ENCODE measurements at places on chromosomes 1 and 21.

- no peak for DNase-seq
These were observed 10.5 kb downstream of the BRINP2 start for GRCh38 chr1:177181280-177181630.

- DNase-seq, result no peak
These were observed 29.1 kb upstream of the SLC16A1 start for GRCh38 chr1:112985123-112985522.

DNA sequence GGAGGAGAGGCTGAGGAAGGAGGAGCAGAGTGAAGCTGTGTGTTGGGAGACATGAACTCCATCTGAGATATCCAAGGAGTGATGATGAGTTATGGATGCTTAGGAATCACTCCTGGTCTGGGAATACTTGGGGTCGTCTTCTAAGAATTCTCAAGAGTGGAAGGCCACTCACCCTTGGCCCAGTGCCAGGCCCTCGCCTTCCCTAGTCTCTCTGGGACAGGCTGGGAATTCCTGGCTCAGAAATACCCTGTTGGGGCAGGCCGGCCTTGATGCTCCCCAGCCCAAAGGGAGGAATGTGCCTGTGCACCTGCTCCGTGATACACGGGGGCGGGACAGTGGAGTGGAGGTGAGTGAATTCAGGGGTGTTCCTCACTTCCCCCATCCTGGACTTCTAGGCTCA is 12.6 kb upstream of the LMNA start:
- DNase-seq, result no peak

- no peak for DNase-seq
These were observed 371.8 kb downstream of the HHAT start for GRCh38 chr1:210700511-210700910.

DNA sequence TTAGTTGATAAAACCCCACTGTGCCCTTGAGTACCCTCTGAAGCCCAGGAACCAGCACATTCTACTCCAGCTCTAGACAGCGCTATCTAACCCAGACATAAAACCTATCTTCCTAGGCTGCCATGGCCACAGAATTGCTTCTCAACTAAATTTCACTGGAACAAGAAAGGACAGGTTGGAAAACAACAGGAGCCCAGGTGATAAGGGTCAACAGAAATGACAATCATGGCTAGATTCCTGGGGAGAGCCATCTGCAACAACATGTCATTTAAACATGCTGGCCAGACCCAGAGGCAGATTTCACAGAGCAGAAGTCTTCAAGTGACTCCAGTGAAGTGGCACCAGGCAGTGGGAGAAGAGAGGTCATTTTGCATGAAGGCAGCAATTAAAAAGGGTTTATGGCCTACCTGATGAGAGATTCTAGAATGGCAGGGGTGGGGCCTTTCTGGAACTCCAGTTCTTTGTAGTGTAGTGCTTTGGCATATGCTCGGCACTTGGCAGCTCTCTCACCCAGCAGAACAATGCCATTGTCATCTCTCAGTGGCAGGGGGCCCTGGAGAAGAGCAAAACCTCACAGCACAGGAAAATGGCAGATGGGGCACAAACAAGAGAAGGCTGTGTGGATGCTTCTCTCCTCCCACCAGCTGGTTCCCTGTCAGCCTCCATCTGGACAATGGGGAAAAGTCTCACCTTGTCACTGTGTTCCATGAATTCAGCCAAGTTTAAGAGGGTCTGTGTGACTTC is 9.9 kb downstream of the ANGPTL7 start:
- no peak for DNase-seq

GRCh38 chr1:27527890-27528817 is 38.2 kb upstream of the WASF2 start:
- peak; percentile 81 for DNase-seq

DNA sequence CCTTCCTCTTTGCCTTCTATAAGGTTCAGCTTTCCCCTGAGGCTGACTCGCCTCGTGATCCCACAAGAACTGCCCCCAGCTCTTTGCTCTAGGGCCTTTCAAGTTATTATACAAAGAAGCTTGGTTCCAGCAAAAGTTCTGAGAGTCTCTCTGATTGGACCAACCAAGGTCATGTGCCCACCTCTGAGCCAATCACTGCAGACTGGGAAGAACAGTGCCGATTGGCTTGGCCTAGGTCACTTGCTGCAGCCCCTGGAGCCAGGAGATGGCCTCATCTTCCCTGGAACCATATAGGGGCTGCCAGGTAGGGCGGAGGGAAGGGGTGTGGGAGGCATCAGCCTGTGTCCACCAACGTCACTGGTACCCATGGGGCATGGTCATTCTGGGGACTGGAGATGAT is 22.8 kb downstream of the TAS1R2 start:
- no peak for DNase-seq

DNA sequence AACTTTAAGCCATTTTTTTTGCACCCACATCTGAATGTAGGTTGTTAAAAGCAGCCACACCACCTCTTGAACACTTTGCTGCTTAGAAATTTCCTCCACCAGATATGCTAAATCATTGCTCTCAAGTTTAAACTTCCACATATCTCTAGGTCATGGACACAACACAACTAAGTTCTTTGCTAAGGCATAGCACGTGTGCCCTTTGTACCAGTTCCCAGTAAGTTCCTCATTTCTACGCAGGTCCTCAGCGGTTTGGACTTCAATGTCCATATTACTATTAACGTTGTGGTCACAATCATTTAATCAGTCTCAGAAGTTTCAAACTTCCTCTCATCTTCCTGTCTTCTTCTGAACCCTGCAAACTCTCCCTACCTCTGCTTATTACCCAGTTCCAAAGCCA is 661.6 kb upstream of the PKN2 start:
- no peak for DNase-seq

- no peak for DNase-seq
These were observed 2.0 kb upstream of the ENAH start for GRCh38 chr1:225654688-225655508.

- DNase-seq, result no peak
These were observed 86.1 kb downstream of the SLC16A1 start for GRCh38 chr1:112869895-112870294.

- peak; percentile 25 for DNase-seq
These were observed 86.4 kb upstream of the RUNX1 start for GRCh38 chr21:35135481-35135880.

- no peak for DNase-seq
These were observed 62.4 kb upstream of the FAM3B start for GRCh38 chr21:41254090-41254700.

DNA sequence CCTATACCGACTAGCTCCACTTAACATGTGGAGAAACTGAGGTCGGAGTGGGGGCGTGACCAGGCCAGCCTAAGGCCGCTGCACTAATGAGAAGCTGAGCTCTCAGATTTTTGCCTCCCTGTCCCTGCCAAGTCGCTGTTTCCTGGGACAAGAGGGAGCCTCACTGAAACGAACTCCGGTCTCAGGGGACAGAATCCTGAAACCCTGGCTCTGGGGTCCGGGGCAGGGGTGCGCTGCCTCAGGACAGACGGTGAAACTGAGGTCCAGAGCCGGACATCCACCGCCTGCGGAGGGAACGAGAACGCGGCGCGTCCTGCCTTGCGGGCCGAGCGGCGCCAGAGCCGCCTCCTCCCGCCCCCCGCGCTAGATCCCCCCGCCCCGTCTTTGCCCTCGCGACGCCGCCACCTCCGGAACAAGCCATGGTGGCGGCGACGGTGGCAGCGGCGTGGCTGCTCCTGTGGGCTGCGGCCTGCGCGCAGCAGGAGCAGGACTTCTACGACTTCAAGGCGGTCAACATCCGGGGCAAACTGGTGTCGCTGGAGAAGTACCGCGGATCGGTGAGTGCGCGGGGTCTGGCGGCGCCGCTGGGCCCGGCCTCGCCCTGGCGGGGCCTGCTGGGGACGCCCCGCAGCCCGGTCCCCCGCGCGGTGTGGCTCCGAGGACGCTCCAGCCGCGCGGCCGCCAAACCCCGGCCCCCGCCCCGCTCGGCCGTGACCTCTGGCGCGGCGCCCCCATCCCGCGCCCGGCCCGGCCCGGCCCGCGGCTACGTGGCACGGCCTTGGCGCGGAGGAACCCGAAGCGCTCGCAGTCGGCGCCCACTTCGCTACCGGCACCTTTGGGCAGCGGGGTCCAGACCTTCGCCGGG is at the start of gene GPX7:
Gene GPX7 (plus strand): TSS at position 381 of the 865 bp plus-strand sequence. CDS start 39 bp downstream, at position 420.
- DNase-seq, result peak; percentile 74

DNA sequence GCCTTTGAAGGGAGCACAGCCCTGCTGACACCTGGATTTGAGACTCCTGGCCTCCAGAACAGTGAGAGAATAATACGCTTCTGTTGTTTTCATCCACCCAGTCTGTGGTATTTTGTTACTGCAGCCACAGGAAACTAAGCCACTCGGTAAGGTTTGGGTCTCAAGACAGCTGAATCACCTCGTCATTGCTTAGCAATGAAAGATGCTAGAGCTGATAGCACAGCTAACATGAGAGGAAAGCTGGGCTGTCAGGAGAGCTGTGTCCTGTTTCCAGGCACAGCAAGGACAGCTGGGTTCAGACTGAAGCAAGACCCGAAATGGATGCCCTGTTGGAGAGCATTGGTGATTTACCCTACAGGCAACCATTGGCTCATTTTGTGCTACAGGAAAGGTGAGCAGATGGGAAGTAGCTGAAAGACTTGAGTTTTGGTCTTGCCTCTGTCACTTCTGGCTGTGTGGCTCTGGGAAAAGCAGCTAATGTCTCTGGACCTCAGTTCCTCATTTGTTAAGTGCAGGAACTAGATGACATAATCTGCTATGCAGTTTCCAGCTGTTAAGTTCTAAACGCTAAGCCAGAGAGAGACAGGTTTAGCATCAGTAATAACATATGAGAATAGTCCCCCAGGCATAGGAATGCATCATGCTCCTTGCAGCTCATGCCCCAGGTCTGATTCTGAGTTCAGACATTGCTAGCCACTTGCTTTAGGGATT is 58.0 kb downstream of the CLIC6 start:
- no peak for DNase-seq

- no peak for DNase-seq
These were observed 48.3 kb upstream of the LBR start for GRCh38 chr1:225476100-225476511.

DNA sequence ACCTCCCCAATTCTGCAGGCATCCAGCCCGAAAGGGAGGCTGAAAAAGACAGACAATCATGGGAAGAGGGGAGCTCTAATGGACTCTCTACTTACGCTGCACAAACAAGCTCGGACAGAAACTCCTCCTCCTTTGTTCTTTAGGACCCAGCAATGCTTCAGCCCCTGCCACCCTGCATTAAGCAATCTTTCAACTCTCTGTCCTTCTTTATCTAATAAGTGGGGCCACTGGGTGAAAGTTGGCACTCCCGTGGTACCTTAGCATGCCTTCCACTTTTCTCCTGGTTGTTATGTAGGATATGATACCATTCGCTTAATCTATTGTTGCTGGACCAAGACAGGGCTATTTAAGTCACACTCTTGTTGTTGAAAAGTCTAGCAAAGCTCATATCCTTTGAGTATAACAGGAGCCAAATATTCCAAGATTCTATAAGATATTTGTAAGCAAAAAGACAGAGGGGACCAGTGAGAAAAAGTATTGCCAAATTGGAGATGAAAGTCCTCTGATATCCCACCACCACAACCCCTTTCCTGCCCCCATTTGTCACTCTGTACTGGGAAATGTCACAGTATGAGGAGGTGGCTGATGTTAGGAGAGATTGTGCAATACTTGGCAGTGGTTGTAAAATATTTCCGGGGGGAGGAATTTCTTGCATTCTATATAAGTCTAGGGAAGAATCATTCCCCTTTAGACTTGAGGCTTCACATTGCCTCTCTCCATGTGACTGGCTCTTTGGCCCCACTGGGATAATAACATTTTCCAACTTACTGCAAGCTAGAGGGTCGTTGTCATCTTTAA is 137.3 kb upstream of the GJB5 start:
- no peak for DNase-seq

DNA sequence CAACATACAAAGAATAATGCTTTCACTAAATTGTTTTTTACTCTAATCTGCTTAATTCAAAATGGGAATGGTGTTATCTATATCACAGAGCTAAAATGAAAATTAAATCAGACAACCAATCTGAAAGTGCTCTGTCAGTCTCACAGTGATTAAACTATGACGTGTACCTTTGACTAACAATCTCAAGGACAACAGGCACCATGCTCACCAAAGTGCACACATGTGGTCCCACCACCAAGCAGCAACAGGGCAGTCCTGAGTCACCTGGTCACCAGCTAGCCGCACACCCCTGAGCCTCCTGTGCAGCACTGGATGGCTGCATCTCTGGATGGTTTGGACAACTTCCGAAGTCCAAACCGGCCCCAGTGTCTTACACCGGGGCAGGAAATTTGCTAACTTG is 54.5 kb upstream of the NADK start:
- DNase-seq, result no peak

DNA sequence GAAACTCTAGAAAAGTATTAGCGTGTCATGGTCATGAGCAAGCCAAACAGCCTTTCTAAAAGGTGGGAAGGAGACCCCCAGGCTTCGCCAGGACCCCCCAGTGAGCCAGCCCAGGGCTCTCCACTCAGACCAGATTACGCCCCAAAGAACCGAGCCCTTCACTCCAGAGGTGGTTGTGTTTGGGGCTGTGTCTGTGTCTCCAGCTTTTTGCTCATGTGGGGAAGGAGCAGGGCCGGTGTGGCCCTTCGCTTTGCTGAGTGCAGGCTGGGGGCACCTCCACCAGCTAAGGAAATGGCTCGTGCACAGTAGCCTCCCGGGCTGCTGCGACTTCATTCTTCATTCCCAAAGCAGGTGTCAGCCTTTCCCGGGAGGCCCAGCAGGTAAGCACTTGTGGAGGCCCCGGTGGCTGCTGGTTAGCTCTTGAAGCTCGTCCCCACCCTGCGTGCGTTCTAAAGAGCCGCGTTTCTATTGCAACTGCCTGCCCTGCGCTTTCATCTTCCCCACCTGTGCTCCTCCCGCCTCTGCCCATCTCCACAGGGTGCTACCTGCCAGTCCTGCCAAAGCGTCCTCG is 531 bp downstream of the TSPEAR start:
- peak; percentile 37 for DNase-seq

DNA sequence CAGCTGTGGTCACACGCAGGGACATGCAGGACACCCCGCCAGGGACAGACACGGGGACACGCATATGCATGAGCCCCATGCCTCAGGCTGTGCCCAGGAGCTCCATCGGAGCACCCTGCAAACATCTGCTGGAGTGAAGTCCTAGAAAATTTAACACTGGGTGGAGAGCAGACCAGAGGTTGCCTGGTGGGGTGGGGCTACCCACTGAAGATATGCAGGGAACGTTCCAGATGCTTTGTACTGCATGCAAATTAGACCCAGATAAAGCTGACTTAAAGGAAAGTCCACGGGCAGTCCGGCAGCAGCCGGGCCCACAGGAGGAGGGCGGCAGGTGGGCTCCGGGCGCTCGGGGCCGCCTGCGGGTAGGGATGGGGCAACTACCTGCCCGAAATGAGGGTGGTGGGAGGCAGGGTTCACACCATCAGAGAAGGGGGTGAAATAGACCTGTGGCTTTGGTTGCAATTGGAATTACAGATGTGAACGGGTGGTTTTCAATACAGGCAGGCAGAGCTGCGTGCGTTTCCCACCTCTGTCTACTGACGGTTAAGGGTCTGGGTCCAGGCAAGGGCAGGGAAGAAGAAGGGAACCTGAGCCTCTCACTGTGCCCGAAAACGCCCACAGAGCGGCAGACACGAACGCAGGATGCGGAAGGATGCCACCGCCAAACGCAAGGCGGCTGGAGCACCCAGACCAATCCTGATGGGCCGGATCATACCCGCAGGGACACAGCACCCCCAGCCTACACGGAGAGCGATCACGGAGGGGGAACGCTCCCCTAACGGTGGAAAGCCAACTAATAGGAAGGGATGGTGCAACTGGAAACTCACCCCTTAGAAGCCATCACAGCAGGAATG is 21.0 kb downstream of the CFAP74 start:
- no peak for DNase-seq
